Stimulated activated naive CD8-positive, alpha-beta T cell treated with anti-CD3 and anti-CD28 coated beads, Interleukin-15, Interleukin-2, amounts not matched to agents 100 U/mL and 50 U/mL, for 24 hours (primary cell): ENCODE measurements at places on chromosomes 16 and 17.

- no peak for DNase-seq
Observed at GRCh38 chr16:74372369-74372768, 3.7 kb upstream of the NPIPB15 start.

DNA sequence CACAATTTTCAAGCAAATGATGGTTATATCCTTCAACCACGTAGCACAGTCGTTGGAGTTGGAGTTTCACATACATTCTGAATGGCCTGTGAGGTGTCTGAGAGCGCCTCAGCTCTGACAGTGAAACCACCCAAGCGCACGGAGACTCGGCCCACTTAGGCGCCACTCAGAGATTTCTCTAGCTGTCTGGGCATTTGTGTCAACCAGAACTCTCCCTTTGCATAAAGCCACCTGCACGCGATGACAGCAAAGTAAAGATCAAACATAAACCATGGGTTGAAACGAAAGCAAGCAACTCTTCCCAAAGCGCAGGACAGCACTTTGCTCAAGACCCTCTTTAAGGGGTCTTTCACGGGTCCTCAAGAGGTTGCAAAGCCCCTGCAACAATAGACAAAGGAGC is 533 bp downstream of the SLC6A4 start:
- DNase-seq = no peak

GRCh38 chr17:52674686-52675085 is 516.2 kb upstream of the CA10 start:
- DNase-seq = no peak

DNA sequence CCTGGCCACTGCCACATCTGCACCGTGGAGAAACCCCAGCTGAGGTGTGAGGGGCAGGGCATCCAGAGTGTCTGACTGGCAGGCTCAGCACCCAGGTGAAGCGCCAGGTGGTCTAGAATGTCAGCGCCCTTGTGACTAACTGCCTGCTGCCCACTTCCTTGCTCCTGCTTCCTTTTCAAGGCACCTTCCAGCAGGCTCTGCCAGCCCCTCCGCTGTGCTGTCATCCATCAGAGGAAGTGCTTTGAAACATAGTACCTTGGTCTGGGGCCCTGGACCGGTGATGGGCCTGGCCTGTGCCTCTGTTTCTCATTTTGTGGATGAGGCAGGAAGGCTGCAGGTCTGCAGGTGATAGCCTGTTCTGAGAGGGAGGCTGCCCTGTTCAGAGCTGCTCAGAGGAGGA is 5.5 kb downstream of the SPNS2 start:
- DNase-seq = no peak

DNA sequence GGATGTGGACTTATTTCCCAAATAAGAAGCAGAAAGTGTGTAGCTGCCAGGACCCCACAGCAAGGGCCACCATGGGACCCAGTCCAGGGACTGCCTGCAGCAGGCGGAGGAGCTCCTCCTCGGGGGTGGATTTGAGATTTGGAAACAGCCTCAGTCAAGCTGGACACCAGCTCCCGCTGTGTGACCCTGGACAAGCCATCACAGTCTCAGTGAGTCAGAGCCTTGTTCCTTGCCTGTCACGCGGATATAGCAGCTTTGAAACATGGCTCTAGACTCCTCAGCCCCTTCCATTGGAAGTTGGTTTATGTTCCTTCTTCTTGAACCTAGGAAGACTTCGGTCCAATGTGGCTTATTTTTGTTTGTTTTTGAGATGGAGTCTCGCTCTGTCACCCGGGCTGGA is 12.5 kb upstream of the DPEP1 start:
- DNase-seq = no peak

DNA sequence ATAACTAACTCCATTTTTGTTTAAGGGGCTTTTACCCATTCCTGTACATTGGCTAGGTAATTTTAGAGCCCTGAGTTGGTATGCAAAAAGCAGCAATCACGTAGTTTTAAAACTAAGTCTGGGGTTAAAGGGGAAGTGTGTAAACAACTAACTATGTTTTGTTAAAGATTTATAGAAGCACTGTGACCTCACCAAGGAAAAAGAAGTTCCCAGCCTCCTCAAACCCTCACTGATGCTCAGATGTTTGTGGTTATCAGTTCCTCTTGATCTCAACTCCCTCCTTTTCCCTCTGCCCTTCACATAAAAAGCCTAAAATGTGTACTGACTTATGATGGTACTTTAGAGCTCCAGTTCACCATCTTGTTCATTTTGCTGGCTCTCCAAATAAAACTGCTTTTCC is 119.9 kb upstream of the IRX6 start:
- no peak for DNase-seq

- DNase-seq = no peak
Observed at GRCh38 chr16:89993971-89994370, 25.3 kb downstream of the DBNDD1 start.

DNA sequence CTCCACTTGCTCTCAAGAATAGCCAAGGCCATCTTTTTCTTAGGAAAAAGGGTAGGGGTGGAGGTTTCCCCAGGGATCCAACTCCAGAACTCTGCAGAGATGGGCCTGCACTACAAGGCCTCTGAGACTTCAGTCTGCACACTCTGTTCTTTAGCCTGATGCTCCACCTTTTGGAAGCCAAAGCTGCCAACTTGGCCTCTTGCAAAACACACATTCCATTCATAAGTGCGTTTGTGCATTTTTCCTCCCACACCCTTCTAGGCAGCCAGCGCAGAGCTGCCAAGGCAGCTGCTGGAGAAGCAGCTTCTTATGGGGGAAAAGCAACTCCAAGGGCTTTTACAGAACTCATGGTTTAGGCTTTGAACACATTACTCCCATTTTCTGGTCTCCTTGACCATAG is 45.3 kb downstream of the REXO5 start:
- DNase-seq = no peak

- no peak for DNase-seq
Observed at GRCh38 chr17:30235386-30236296, at the start of gene SLC6A4. Gene SLC6A4, minus strand, starts transcription at chr17:30235697. Its CDS starts 13,739 bp downstream, at chr17:30221958.

DNA sequence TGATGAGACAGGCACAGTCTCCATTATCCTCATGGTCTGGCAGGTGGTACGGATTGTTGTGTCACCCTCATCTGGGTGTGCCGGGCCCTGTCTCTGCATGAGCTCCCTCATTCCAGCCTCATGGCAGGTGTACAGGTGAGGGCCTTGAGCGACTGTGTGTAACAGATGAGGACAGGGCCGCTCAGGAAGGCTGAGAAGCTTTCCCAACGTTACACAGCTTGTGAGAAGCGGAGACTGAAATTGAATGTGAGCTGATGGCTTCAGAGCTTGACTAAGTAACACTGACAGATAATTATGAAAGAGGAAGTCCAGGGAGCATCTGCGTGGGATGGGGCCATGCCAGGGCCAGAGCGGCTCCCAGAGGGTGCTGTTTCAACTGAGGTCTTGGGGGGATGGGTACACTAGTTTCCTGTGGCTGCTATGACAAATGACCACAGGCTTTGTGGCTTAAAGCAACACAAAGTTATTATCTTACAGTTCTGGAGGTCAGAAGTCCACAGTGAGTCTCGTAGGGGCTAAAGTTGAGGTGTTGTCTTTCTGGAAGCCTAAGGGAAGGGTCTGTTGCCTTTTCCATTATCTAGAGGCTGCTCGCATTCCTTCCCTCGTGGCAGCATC is 36.7 kb downstream of the CMIP start:
- peak; percentile 46 for DNase-seq

DNA sequence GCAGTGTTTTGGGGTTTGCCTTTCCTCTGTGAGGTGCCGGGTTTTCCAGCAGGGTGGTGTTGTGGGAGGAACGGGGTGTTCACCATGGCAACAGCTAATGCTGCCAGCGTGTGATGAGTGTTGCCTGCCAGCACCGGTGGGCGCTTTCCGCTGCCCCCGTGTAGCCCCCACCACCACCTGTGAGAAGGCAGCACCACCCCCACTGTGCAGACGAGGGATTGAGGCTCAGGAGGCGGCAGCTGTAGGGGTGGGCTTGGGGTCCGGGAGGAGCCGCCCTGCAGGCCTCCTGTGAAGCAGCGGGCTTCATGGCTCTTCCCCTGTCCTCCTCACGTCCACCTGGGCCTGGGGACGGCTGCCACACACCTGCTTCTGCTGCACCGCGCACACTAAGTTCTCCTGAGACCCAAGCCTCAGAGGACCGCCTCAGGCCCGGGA is 5.2 kb downstream of the RAB40C start:
- no peak for DNase-seq

- DNase-seq = no peak
Observed at GRCh38 chr17:63792055-63792729, 18.2 kb downstream of the DDX42 start.

DNA sequence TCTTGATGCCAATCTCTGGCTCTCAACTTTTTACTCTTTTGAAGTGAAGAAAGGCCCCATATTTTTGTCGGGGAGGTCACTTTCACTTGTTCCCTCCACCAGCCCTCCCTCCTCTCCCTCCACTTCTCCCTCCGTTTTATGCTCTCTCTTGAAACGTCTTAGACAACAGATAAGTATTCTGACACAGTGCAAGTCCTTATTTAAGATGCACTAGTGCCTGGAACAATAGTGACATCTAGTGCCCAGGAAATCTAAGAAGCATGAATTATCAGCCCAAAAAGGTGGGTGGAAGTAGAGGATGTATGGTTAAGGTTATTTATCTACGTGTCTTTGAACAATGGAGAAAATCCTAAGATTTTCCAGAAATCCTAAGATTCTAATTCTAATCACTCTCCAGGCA is 17.9 kb downstream of the PSME3IP1 start:
- DNase-seq = no peak

DNA sequence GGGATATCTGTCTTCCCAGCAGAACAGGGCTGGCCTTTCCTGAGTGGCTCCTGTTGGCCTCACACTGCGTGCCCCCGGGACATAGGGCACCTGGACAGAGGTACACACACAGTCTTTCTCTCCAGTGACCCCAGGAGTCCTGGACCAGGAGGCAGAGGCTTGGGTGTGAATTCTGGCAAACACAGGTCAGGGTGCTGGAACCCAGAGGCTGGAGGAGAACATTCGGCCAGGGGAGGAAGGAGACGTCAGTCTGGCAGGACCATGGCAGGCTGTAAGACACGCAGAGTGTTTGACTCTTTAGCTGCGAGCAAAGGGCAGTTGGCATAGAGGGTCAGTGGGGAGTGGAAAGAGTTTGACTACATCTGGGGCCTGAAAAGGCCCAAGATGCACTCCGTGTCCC is 4.1 kb upstream of the TVP23A start:
- no peak for DNase-seq

- DNase-seq = no peak
Observed at GRCh38 chr17:19431691-19432090, 20.7 kb downstream of the RNF112 start.

DNA sequence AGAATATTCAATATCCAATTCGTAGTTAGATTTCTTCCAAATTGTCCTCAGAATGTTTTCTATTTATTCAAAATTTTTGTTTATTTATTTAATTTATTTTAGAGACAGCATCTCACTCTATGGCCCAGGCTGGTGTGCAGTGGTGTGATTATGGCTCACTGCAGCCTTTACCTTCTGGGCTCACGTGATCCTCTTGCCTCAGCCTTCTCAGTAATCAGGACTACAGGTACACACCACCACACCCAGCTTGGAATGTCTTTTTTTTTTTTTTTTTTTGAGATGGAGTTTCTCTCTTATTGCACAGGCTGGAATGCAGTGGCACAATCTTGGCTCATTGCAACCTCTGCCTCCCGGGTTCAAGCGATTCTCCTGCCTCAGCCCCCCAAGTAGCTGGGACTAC is 3.5 kb upstream of the DRG2 start:
- DNase-seq = no peak

DNA sequence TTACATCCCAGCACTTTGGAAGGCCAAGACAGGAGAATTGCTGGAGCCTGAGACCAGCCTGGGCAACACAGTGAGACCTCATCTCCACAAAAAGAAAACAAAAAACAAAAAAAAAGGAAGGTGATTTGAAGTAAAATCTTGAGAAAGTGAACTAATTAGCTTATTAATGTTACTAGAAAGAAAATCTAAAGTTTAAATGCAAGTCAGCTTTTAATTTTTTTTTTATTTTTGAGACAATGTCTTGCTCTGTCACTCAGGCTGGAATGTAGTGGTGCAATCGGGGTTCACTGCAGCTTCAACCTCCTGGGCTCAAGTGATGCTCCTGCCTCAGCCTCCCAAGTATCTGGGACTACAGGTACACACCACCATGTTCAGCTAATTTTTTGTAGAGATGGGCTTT is 3.5 kb upstream of the CTCF start:
- no peak for DNase-seq

DNA sequence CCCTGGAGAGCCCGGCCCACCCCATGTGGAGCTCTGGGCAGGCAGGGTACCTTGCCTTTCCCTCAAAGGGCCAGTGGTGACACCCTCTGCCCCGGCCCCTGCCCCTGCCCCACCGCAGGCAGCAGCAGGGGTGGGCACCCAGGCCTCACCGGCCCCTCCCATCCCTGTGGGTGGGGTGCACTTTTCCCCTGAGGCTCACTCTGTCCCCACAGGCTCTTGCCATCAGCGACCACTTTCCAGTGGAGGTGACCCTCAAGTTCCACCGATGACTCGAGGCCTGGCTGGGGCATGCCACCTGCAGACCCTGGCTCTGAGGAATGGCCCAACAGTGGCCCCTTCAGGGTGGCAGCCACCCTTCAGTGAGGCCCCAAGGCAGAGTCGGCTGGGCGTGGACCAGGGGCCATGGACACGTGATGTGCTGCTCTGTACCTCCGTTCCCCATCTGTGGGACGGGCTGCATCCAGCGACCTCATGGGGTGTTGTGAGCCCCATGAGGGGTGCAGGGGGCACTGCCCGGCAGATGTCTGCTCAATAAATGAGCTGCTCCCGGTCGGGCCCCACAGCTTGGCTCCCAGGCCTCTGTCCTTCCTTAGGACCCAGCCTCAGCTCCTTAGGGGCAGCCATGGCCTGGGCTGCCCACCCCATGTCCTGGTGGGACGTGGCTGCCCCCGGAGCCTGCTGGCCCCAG is 2.0 kb downstream of the DNASE1L2 start:
- DNase-seq = no peak

DNA sequence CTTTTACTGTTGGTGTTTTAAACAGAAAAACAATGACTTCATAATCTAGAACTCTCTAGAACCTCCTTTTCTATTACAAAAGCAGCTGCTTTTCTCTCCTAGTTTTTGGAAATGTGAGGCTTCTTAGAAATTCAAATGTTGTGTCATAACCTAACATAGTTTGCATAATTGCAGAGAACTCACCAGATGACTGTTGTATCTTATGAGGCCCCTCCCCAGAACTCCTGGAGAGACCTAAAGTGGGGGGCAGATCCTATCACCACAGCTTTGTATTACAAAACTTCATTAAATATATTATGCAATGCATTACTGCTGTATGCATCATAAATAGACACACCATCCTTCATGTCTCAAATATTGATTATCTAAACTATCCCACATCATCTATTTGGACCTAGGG is 538.7 kb upstream of the HSBP1 start:
- no peak for DNase-seq

GRCh38 chr17:79539944-79540705 is 70.7 kb downstream of the RBFOX3 start:
- no peak for DNase-seq

GRCh38 chr17:62062944-62063343 is 2.1 kb downstream of the MED13 start:
- no peak for DNase-seq
